ENCODE measurements at places on chromosomes 6 and 20.

- DNase-seq: no peak
Measured at GRCh38 chr6:48764286-48765044, 653.5 kb upstream of the PTCHD4 start.

GRCh38 chr20:43904827-43905177 lies 9.8 kb upstream of the TOX2 start:
- no peak for DNase-seq

- DNase-seq: no peak
Measured at GRCh38 chr6:137729866-137730629, 137.0 kb upstream of the TNFAIP3 start.

DNA sequence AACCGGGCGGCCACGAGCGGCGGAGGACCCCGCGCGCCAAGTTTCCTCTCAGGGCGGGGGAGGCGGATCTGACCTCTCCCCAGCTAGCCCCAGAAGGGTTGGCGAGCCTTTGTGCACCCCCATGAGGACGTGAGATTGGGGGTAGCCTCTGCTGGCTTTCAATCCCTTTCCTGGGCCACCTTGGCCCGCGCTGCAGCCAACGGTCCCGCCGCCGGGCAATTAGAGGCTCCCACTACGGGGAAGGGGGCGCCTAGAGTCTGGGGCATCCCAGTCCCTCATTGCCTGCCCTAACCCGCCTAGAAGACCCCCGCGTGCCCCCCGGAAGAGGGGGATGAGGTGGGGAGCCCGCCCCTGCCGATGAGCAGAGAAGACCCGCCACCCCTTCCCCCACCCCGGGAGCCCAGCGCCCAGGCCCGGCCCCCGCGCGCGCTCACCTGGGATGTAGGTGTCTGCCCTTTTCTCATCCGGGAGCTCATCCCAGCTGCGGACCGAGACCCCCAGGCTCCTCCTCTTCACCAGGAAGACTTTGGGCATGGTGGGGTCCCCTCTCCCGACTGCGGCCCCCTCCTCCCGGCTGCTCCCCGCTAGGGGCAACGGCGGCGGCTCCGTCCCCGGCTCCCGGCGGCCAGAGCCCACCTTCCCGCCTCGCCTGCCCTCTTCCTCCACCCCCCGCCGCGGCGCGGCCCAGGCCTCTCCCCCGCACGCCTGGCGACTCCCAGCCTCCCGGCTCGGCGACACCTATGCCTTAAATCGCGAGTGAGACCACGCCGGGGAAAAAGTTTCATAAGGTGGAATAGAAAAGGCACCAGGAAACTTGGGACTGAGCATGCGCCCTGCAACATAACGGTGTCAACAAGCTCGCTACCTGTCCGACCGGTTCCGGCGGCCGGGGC lies at the start of gene OVOL2:
Gene OVOL2, minus strand, starts transcription at position 816 of the 893 bp plus-strand sequence. Its CDS starts 282 bp downstream, at position 534.
- DNase-seq: no peak

DNA sequence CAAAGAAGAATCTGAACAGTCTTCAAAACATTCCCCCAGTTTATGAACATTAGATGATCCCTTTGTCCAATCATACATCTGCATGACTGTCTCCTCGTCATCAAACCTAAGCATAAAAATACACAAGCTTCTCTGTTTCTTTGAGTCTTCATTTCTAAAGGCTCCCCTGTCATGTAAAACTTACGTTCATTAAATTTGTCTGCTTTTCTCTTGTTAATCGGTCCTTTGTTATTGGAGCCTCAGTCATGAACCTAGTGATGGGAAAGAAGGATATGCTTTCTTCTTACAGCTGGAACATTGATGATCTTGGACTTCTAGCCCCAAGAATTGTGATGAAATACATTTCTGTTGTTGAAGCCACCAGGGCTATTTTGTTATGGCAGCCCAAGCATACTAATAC lies 18.0 kb upstream of the RIPOR2 start:
- DNase-seq: no peak

- no peak for DNase-seq
Measured at GRCh38 chr20:36144336-36144735, 10.2 kb upstream of the EPB41L1 start.

DNA sequence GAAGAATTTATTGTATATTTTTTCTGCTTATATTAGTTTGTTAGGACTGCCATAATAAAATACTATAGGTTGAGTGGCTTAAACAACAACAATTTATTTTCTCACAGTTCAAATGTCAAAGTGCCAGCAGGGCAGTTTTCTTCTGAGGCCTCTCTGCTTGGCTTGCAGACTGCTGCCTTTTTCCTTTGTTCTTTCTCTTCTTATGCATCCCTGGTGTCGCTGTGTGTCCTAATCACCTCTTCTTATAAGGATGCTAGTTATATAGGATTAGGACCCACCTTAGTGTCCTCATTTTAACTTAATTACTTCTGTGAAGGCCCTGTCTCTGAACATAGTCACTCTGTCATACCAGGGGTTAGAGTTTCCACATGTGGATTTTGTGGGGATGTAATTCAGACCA lies 354.4 kb downstream of the NKAIN2 start:
- no peak for DNase-seq

DNA sequence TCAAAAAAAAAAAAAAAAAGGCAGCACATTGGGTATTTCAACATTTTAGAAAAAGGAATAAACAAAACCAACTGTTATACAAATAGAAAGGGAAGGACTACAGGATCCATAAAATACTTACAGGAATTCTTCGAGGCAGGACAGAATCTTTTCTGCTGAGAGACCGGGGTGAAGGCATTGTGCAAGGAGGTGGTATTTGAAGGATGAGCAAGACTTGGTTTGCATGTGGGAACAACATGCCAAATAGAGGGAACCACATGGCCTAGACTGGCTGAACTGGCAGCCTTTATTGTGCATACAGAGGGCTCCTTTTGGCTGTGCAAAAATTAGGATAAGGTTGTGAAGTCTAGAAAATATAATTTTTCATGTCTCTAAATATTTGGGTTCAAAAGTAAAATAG lies 62.9 kb downstream of the SCAND1 start:
- no peak for DNase-seq

DNA sequence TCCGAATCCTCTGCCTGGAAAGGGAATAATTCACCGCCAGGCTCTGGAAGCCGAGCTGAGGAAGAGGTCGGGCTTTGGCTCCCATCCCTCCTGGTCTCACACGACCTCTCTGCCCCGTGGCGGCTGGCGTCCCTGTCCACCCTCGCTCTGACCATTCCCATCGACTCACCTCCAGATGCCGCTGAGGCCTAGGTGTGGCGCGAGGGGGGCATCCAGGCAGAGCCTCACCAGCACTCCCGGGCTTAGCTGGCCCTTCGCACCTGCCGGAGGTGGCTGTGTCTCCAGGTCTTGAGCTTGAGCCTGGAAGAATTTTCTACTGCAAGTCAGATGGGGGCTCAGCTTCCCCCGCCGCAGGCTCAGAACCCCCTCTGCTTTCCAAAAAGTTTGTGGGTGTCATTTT lies 28.5 kb upstream of the SMOC2 start:
- no peak for DNase-seq

- DNase-seq: no peak
Measured at GRCh38 chr6:150767571-150768018, 97.9 kb upstream of the MTHFD1L start.

DNA sequence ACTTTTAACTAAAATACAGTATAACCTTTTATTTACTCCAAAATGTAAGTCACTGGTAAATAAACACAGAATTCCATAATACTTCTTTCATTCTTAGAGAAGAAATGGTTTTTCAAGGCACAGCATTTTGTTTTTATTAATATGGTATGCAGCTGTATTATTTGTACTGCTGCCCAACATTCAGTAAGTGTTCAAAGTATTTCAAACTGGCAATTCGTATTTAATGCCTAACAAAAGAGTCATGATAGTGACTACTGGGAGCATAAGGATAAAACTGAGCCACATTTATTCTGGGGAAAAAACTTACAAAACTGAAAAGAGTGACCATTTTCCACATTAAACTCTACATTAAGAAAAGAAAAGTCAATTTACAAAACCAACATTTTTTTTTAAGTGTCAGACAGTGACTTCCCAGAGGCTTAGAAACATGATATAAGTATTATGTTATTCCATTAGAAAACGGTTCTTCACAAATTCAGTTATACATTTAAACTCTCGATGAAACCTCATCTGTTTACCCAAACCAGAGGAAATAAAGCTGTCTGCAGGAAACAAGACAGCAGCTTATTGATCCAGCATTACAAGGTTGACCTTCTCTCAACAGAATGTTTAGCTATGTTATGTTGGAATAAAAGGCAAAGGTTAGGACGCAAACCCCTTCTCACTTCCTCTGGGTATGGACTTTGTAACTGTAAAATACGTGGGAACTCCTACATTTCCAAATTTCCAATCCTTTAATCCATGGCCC lies 24.3 kb downstream of the EPB41L2 start:
- no peak for DNase-seq

DNA sequence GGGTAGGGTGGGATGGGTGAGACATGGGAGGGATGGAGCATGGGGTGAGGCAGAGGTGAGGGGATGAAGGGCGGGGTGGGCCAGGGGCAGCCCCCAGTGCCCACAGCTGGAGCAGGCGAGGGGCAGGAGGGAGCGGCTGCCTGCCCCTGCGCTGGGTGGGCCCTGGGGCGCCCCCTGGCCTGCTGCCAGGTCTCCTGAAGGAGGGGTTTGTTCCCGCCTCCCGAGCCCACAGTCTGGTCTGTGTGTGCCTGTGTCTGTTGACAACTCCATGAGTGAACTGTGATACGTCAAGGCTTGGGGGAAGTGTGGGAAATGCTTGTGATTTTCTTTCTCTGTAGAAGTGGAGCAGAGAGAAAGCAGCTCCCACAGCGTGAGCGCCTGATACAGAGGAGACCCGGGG lies 10.9 kb upstream of the MRGBP start:
- no peak for DNase-seq

- DNase-seq: no peak
Measured at GRCh38 chr6:1695546-1696462, 86.1 kb downstream of the FOXC1 start.

DNA sequence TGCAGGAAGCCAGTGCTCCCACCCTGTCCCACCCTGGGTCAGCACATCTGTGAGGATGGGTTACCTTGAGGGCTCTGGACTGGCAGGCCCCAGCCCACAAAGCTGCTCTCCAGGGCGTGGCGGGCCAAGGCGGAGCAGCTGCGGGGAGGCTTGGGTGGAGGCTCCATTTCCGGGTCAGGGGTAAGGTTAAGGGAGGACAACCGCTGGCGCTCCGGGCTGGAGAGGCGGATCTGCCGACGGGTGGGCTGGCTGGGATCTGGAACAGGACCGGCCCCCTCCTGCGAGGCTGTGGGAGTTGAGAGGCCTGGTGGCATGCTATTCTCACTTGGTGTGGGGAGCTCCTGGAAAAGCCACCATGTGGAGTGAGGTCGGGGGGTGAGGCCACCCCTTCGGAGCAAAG lies 5.5 kb downstream of the SMPD2 start:
- DNase-seq: no peak

DNA sequence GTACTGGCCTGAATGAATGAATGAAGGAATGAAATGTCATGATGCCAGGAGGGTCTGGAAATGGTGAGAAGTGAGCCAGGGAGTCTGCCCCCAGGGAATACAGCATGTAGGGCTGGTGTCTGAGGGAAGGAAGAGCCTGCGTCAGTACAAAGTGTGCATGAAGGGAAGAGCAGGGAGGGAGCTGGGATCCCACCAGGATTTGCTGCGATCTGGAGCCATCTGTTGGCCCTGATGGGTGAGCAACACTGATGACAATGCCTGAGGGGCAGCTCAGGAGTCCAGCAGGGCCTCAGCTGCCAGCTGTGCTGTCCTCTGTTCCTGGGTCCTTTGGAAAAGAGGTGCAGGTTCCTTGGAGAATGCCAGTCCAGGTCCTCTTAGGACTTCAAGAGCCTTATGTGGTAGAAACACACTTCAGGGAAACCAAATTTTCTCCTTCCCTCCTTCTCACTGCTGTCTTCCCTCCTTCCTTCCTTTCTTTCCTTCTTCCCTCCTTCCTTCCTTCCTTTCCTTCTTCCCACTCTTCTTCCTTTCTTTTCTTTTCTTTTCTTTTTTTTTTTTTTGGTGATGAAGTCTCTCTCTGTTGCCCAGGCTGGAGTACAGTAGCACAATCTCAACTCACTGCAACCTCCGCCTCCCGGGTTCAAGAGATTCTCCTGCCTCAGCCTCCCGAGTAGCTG lies 11.5 kb downstream of the BPI start:
- peak; percentile 58 for DNase-seq

- peak; percentile 82 for DNase-seq
Measured at GRCh38 chr6:142878407-142878806, 66.6 kb downstream of the HIVEP2 start.

DNA sequence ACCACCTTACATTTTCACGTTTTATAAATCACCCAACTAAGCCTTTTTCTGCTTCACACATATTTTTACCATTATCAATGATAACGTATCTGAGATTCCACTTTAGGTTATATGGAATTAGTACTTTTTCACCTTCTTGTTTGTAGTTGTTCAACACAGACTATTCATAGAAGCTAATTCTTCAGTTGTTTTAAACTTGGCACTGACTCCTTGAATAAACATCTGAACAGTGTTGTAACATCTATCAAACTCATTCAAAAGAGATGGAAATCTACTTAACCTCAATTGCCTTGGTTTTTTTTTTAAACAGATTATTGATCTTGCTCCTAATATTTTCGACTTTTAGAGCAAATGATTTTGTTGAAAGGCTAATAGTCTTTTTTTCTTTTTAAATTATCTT lies 34.2 kb downstream of the PTPRA start:
- DNase-seq: no peak

DNA sequence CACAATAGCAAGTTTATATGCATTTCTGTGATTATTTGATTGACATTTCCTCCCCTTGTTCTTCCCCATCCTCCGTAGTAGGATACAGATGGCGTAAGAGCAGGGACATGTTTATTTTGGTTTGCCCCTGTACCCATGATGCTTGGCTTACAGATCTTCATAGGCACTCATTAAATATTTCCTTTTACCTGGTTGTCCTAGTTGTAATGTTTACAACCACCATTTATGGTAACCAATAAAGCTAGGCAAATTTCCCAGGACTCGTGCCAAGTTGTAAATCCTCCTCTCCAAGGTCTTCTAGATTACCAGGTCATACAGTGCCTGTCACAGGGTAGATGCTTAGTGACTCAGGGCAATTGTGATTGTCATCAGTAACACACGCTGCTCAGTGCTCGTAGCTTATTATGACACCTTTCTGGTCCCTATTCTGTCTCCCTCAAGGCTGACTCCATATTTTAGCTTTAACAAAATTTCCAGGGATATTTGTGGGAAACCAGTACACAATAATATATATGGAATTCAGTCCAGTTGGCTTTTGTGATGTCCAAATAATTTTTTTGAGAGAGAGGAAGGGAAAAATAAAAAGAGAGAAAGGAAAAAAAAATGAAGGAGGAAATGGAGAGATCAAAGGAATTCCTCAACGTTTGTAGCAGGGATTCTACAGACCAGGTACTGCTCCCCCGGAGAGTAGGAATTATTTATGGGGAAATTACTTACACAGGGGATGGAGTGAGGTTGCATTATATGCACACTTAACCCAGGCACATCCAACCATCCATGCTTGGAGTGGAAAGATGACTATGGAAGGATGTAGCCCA lies 24.6 kb downstream of the CYP24A1 start:
- DNase-seq: no peak

- DNase-seq: no peak
Measured at GRCh38 chr20:57308451-57309271, 20.9 kb upstream of the SPO11 start.
